ENCODE measurements at places on chromosomes 12 and 14. TPM values are rescaled to one million over a fixed set of nuclear protein-coding genes. Genes with fewer than 3 reads are reported as not detected.

GRCh38 chr14:38357557-38357956 is 101.7 kb upstream of the CLEC14A start:
- DNase-seq: no peak

DNA sequence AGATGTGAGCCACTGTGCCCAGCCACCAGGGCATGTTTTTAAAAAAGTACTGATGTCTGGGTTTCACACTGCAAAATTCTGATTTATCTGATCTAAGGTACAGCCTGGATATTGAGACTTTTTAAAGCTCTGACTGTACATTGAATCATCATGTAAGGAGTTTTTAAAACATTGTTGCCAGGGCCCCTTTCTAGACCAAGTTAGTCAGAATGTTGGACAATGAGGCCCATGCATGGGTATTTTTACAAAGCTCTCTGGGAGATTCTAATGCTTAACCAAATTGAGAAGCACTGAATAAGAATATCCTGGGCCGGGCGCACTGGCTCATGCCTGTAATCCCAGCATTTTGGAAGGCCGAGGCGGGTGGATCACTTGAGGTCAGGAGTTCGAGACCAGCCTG is 16.7 kb downstream of the TMEM19 start:
- DNase-seq: no peak

DNA sequence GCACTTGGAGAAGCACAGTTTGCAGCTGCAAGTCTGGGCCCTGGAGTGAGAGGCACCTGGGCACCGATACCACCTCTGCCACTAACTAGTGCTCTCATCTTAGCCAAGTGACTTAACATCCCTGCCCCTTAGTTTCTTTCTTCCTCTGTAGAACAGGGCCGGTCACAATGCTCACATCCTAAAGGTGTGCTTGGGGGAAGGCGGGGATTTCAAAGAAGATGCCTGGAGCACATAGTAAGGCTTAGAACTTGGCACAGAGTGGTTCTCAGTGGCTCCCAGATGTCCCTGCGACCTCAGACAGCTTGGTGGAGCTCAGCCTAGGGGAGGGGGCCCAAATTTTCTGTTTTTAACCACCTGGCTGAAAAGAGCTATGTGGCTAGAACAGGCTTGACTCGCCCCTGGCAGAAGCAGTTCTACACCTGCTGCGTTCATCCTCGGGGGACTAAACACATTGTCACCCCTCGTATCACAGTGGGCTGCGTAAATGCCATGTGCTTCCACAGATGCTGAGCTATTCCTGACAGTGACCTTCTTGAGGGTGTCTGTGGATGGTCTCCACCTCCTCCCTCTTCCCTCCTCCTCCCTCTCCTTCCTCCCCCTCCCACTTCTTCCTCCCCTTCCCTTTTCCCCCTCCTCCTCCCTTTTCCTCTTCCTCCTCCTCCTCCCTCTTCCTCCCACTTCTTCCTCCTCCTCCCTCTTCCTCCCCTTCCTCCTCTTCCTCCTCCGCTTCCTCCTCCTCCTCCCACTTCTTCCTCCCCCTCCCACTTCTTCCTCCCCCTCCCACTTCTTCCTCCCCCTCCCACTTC is 112.1 kb downstream of the PHETA1 start:
- DNase-seq: no peak

DNA sequence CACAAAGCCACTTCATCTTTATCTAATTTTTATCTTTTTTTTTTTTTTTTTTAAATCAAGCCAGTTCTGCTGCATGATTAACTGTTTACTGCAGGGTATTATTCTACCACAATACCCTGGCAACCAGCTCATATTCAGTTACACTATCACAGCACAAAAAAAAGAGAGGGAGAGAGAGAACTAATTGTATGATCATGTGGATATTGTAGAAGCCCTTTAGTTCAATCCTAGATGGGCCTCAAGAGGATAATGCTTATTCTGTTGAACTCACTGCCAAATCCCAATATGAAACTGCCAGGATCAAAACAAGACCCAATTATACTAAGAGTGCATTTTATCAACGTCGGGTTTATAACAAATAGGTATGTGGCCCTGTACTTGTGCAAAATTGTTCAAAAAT is 51.5 kb downstream of the MED13L start:
- DNase-seq: no peak

DNA sequence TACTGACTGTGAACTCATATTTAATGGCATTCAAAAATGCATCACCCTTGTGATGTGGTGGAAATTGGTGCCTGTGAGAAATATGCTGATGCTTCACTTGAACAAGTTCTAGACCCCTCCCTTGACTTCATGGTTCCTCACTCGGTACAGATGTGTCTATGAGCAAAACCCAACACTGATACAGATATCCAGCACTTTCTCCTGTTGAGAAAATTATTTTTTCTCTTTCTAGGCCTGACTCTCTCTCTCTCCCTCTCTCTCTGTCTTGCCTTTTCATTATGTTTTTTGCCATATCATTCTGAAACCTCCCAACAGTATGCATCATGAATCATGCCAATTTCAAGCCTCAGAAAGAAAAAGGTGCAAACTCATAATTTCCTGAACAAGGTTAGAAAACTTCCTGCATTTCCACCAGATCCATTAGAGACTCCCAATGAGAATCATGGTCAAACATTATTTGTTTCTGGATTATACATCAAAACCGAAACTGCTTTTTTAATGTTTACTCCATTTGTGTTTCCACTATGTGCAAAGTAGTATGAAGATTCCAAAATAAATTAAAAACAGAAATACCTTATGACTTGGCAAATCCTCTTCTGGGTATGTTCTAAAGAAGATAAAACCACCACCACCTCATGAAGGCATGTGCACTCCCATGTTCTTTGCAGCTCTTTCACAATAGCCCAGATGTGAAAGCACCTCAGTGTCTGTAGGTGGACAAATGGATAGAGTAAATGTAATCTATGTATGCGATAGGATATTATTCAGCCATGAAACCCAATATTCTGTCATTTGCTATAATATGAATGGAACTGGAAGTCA is 543.6 kb downstream of the TMEM121 start:
- DNase-seq: no peak

DNA sequence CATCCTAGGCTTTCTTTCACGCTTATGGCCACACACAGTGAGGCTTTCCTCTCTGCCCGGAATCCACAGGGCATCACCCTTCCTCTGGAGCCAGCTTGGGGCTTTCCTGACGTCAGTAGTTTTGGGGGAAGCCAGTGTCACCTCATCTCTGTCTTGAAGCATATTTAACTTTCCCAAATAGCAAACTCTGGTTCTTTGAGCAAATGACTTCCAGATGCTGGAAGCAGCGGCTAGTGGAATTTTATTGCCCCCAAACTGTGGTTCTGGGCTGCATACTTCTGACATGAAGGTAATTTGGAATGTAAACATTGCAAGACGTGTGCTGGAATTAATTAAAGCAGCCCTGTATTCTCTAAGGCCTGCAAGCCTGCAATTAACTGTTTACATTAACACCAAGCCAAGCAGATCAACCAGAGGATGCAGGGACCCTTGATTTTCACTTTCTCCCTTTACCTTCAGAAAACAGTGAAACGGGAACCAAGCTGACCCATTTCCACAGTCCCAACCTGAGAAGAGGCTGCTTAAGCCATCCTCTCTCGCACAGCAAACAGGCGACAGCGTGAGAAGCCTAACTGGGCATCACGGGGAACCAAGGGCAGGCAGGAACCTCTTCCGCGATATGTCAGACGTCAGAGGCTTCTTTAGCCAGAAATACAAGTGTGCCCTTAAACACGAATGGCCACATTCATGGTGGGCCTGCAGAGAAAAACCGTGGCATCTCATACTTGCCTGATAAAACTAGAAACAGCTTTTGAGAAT is 258.4 kb downstream of the CACNA1C start:
- no peak for DNase-seq

- no peak for DNase-seq
Measured at GRCh38 chr12:2804393-2805142, 7.9 kb upstream of the ITFG2 start.

DNA sequence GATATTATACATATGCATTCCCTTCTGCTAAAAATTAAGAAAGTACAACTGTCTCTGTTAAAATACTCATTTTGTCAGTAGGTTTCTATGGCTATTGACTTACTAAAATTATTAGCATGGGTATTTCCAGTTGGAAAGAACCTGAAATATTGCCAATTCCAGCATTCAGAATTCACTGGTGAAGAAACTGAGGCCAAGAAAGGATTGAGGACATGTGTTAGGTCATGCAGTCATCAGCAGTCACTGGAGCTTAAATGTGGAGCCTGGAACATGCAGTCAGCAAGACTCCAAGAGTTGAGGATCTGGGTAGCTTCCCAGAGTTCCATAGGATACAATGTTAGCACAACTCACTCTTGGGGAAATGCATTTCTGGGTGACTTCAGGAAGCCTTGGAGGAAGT is 1335.6 kb downstream of the AACS start:
- DNase-seq: no peak

DNA sequence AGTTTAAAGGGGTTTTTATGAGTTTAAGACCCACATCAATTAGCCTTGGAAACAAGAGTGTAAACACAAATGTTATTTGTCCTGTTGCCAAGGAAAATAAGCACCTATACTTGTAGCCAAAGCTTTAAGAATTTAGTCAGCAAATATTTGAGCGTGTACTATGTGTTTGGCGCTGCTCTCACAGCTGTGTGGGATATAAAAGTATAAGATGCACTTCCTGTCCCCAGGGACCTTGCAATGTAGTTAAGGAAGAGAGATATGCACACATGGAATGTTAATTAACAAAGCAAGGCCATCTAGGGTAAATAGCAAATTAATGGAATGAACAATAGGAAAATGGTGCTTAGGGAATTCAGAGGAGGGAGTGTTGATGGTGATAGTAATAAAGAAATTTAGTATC is 134.9 kb upstream of the SRRM4 start:
- no peak for DNase-seq

- no peak for DNase-seq
Measured at GRCh38 chr14:92877757-92878431, 45.1 kb upstream of the CHGA start.

DNA sequence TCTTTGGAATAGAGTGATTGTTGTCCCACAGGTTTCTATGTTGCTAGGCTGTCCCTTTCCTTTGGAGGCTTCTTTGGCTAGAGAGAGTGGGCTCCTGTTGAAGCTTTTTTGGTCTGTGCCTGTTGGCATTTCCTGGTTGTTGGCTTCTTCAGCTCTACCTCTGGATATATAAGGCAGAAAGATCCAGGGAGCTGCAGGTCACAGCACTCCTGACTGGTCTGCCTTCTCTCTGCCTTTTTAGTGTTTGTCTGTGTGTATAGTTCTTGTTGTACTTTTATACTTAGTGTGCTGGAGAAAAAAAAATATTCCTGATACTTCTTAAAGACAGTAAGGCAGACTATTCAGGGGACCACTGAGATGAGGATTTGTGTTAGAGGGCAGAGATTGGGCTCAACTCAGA is 202.7 kb downstream of the FBXL14 start:
- DNase-seq: no peak

GRCh38 chr12:46159309-46159901 is 109.4 kb downstream of the SLC38A1 start:
- no peak for DNase-seq

GRCh38 chr12:9866860-9867269 is 2.3 kb downstream of the CLEC2B start:
- no peak for DNase-seq

Gene MYH6
- total RNA-seq: not detected

Gene RNASE11
- not detected for total RNA-seq

Gene ST8SIA1
- total RNA-seq: 5.7 TPM

Gene CD27
- 42.7 TPM for total RNA-seq

Gene SDR9C7
- total RNA-seq: not detected

Data from CD4-positive, alpha-beta T cell (primary cell).